ENCODE measurements at places on chromosomes 12 and 14. TPM values are rescaled to one million over a fixed set of nuclear protein-coding genes. Genes with fewer than 3 reads are reported as not detected.

The MEG3 gene
- total RNA-seq = 19.2 TPM

The NAV3 gene
- total RNA-seq = 6.3 TPM

DNA sequence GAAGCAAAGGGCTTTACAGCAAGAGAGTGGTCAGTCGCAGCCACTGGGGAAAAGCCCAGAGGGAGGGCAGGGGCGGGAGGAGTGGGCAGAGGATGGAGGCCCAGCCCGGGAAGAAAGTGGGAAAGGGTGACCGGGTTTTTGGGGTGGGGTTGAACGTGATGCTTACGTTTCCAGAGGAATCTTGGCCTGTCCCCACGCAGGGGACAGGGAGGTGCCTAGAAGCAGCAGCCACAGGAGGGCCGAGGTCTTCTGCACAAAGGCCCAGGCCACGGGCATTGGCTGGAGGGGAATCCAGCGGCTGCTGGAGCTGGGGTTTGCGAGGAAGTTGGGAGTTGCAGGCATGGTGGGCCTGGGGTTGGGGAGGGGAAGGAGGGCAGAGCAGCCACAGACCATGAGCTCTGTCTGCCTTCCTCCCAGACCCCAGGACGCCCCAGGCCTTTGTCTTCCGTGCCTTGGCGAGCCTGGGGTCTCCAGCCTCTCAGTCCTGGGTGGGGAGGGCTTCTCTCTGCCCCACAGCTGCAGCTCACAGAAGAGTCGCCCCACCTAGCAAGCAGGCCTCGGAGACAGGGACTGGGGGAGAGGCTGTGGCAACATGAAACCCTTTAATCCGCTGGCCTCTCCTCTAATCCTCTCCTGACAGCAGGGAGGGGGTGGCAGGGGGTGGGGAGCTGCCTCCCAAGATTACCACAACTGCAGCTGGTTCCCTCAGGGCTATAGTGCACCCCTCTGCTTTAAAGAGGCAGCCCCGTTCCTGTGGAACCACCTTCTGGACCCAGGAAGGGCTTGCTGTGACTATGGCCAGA is at the start of gene CACNA2D4:
Gene CACNA2D4 (minus strand): TSS at position 572 of the 803 bp plus-strand sequence. CDS start 179 bp downstream, at position 393.
- peaks cover 13% of the 10 kb centered on the region for H3K4me1 ChIP-seq
- H3K27me3 ChIP-seq = no peaks in the 10 kb centered on the region
- no peaks in the 10 kb centered on the region for H3K36me3 ChIP-seq
- DNase-seq = peak; percentile 88
- H3K4me3 ChIP-seq = peak within 1 kb of the TSS; percentile 31

- H3K4me1 ChIP-seq = no peaks in the 10 kb centered on the region
- H3K27me3 ChIP-seq = no peaks in the 10 kb centered on the region
- H3K36me3 ChIP-seq = no peaks in the 10 kb centered on the region
- DNase-seq = no peak
- no peak overlapping the region for H3K27ac ChIP-seq
These were observed 32.5 kb upstream of the CRY1 start for GRCh38 chr12:107125833-107126232.

DNA sequence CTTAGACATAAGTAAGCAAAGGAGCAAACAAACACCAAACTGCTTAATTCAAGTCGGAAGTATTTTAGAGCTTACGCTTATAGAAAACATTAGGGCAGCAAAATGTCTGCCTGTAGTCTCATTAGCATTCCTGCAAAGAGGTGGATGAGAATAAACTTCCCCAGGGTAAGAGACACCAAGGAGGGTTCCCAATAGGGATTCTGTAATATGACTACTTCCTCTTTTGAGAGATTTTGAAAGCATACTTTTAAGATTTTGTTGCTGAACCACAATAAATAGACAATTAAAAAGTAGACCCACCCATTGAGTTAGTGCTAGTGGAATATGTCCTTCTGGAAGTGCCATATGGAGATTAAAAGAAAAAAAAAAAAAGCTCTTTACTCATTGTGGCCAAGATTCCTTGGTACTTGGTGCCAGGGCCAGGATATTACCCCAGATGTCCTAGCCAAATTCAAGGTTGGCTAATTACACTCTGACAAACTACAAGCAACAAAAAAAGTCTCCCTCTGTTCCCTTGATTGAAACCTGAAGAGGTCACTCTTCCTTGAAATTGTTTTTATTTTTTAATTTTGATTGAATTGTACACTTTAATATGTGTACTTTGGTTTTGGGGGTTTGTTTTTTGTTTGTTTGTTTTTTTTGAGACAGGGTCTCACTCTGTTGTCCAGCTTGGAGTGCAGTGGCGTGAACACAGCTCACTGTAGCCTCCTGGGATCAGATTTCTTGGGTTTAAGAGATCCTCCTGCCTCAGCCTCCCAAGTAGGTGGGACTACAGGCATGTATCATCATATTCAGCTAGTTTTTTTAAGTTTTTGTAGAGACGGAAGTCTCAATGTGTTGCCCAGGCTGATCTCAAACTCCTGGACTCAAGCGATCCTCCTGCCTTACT is 8.7 kb downstream of the CLIP1 start:
- peaks cover 90% of the 10 kb centered on the region for H3K4me1 ChIP-seq
- no peaks in the 10 kb centered on the region for H3K27me3 ChIP-seq
- DNase-seq = no peak
- H3K4me3 ChIP-seq = no peak overlapping the region
- H3K36me3 ChIP-seq = no peaks in the 10 kb centered on the region

GRCh38 chr14:91575469-91576208 is 65.5 kb upstream of the PPP4R3A start:
- no peak for DNase-seq
- no peaks in the 10 kb centered on the region for H3K27me3 ChIP-seq
- no peak overlapping the region for H3K27ac ChIP-seq
- H3K4me1 ChIP-seq = peaks cover 11% of the 10 kb centered on the region
- H3K4me3 ChIP-seq = no peak overlapping the region
- no peaks in the 10 kb centered on the region for H3K36me3 ChIP-seq

DNA sequence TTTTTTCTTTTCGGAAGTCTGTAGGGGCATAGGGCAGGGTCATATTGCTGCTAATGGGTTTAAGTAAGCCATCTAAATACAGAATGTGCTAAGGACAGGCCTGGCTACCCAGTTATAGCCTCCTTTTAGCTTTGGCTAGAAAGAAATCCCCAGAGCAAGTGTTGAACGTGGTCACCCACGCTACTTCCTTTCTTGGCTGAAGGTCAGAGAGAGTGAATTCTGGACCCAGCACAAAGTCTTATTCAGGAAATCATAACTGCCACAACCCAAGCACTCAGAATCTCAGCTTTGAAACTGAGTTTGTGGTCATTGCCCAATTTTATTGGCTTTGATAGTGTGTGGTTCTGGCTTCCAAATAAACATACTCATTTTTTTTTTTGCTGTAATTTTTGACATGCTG is 542.1 kb upstream of the ATP2B1 start:
- H3K4me3 ChIP-seq = no peak overlapping the region
- no peak overlapping the region for H3K27ac ChIP-seq
- H3K36me3 ChIP-seq = no peaks in the 10 kb centered on the region
